ENCODE measurements at places on chromosomes 1 and 21.

GRCh38 chr1:4977701-4978100, 323.3 kb downstream of the AJAP1 start:
- DNase-seq = no peak

GRCh38 chr1:99669821-99670220, 23.9 kb downstream of the PALMD start:
- no peak for DNase-seq

DNA sequence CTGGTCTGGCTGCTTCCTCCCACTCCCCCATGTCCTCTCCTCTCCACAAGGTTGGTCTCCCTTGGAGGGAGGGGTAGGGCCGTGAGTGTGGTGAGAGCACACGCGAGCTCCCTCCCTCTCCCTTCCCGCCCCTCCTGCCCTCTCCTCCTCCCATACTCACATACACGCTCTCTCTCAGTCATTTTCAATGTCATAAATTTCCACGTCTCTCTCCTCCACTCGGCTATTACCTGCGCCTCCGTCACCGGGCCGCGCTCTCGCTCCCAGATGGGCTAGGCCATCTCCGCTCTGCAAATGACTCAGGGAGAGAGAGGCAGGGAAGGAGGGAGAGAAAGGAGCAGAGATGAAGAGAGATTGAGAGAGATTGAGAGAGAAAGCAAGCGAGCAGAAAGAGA, 36.7 kb upstream of the DMBX1 start:
- no peak for DNase-seq

- no peak for DNase-seq
These were observed 10.6 kb downstream of the PAX7 start for GRCh38 chr1:18641005-18641941.

DNA sequence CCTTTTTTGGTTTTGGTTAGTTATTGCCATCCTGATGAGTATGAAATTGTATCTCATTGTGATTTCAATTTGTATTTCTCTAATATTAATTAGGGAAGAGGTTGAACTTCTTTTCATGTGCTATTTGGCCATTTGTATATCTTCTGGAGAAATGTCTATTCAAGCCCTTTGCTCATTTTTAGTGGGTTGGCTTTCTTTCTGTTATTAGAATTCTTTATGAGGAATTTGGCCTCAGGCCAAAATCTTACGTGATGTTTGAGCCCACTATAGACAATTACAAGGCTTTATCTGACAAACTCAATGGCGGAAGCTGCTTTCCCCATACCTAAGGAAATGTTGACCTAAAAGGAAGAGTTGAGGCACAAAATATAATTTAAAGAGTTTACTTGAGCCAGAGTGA, 32.9 kb downstream of the IVNS1ABP start:
- DNase-seq = no peak

Measured in activated naive CD4-positive, alpha-beta T cell (primary cell).